ENCODE measurements at places on chromosomes 12 and 14.

GRCh38 chr14:52923902-52924575 is 26.8 kb downstream of the FERMT2 start:
- DNase-seq: no peak

DNA sequence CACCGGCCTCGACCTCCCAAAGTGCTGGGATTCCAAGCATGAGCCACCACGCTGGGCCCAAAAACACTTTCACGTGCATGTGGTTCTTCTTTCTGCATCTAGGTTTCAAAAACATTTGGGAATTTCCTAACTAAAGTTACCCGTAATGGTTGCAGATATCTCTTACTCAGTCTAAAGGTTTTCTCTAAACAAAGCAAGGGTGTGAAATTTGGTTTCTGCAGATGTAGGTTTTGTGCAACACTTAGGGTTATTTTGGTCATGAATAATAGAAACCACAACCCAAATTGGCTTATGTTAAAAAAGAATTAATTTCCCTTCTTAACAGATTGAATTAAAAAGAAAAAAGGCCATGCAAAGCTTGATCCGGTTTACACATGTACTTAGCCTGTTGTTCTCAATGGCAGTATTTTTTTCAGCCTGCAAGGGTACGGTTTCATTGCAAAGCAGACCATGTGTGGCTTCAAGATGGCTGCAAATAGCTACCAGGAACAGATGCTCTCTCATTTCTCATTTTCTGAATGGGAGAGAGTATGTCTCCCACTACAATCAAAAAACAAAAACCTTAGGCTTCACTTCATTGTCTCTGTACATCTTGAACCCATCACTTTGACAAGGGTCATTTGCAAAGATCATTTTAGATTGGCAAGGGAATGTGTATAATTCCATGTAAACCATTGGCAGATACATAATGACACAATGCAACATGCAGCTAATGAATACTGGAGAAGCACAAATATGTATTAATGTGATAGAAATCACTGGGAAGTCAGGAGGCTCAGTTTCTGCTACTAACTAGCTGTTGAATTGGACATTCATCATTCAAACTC is 491.2 kb upstream of the FLRT2 start:
- no peak for DNase-seq

DNA sequence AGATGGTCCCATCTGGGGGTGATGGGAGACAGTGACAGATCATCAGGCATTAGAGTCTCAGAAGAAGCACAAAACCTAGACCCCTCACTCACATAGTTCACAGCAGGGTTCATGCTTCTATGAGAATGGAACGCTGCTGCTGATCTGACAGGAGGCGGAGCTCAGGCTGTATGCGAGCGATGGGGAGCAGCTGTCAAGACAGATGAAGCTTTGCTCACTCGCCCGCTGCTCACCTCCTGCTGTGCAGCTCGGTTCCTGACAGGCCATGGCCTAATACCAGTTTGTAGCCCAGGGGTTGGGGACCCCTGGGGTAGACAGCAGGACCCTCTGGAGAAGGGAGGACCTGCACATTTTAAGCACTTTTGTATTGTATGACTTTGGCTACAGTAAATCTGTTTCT is 111.2 kb downstream of the LGMN start:
- no peak for DNase-seq

DNA sequence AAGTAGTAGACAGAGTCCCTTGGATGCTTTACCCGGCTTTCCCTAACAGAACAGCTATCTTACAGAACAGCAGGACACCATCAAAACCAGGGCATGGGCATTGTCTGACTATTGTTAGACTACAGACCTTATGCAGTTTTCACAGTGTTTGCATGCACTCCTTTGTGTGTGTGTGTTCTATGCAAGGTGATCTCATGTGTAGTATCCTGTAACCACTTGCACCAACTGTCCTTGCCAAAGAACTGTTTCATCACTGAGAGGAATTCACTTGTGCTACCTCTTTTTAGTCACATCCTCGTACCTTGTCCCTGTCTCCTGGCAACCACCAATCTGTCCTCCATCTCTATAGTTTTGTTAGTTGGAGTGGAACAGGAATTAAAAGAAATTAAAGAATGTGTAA is 183.6 kb upstream of the PZP start:
- no peak for DNase-seq

DNA sequence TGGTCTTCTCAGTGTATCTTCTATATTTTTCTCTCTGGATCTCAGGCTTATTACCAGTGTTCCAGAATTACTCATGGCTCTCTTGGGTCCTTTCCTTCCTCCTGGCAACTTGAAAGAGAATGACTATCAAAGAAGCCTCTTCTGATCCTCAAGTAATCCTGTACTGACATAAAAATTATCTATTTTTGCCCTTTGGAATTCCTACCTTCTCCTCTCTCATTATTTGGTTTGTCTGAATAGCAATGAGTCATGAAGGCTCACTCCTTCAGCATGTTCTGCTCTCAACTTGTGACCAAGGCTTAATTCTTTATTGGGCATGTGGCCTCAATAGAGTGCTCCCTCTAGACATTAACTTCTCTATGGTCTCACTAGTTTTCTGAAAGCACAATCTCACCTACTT is 553.6 kb upstream of the ATP2B1 start:
- DNase-seq: no peak

GRCh38 chr14:63204407-63205043 is at the start of gene RHOJ:
Gene RHOJ, plus strand, starts transcription at chr14:63204443. Its CDS starts 427 bp downstream, at chr14:63204870.
- no peak for DNase-seq

DNA sequence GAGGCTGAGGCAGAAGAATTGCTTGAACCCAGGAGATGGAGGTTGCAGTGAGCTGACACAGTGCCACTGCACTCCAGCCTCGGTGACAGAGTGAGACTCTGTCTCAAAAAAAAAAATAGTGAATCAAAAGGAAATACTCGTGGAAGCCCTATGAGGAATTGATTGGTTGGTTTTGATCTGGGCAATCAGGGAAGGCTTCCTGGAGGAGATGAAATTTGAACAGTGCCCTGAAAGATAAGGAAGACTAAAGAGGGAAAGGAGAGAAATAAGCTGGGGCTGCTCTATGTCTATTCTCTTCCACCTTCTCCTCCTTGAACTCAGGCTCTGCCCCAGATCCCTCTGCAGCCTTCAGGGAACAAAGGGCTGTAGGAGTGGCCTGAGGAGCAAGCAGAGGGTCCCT is 54.1 kb downstream of the IRF2BPL start:
- no peak for DNase-seq

GRCh38 chr12:2343681-2344080 is 290.9 kb downstream of the CACNA1C start:
- DNase-seq: no peak

GRCh38 chr14:32201193-32201815 is 541 bp upstream of the RNU6-7 start:
- DNase-seq: no peak

GRCh38 chr14:37116933-37117849 is 55.2 kb downstream of the SLC25A21 start:
- DNase-seq: no peak

DNA sequence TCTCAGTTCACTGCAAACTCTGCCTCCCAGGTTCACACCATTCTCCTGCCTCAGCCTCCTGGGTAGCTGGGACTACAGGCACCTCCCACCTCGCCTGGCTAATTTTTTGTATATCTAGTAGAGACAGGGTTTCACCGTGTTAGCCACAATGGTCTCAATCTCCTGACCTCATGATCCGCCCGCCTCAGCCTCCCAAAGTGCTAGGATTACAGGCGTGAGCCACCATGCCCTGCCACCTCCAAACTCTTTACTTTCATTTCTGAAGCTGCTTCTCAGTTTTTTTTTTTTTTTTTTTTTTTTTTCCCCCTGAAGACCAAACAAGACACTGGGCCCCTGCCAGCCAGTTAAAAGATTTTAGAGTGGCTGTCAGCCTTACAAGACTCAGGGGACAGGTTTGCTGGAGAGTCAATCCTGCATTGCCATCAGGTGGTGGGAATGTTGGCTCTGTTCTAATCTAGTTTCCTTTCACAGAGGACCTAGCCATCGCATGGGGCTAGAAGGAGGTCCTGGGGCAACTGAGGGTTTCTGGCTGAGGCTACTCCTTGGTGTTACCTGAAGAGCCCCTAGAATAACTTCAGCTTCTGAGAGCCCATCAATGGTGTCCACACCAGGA is 37.4 kb upstream of the HIGD1C start:
- no peak for DNase-seq

- DNase-seq: no peak
Observed at GRCh38 chr12:120858306-120859088, 45.7 kb downstream of the SPPL3 start.

- DNase-seq: no peak
Observed at GRCh38 chr14:90781344-90781761, 34.9 kb downstream of the TTC7B start.

DNA sequence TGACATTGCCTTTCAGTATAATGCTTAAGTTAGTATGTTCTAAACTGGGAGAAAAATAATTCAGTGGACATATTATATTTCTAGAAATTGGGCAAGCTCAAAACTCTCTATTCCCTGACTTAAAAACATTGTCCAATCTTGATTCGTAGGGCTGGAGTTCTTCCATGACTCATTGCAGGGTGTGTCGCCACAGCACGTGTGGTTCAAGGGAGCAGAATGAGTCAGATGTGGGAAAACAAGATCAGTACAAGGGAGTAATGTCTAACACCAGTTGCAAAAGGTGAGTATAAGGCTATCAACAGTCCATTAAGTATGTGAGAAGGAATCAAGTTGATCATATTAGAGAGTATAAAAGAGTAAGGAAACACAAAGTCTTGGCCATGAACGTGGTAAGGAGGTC is 887.0 kb downstream of the TMTC2 start:
- DNase-seq: no peak

DNA sequence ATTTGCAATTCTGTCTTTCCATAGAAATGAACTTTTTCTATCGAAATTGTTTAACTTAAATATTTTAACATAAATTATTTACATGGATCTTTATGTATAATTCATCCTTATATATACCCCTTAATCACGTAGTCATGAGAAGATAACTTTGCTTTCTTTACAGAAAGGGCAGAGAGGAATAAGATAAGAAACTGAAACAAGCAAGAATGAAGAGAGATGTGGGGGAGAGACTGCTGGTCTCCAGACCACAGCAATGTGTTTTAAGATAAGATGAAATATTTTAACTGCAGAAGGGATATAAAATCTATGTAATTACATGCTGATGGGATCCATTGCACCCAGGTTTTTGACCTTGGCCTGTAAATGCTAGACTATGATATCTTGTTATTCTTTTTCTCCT is 34.7 kb upstream of the DNM1L start:
- DNase-seq: no peak

GRCh38 chr12:71810921-71811320 is 28.6 kb upstream of the TBC1D15 start:
- DNase-seq: no peak

DNA sequence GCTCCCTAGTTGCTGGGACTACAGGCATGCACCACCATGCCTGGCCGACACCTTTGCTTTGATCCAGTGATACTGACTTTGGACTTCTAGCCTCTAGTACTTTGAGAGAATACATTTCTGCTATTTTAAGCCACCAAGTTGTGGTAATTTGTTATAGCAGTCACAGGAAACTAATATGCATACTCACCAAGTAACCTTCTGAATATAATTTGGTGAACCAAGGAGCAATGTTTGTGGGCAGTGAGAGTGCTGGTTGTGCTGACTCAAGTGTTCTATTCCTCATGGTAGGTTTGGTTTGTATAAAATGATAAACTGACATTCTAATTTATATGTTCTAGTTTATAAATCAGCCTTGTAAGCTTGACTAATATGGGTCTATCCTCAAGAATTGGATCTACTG is 42.4 kb upstream of the MMP19 start:
- DNase-seq: no peak

- DNase-seq: no peak
Observed at GRCh38 chr14:99598774-99599173, 5.2 kb downstream of the CCDC85C start.

GRCh38 chr14:36605506-36605857 is 23.1 kb upstream of the NKX2-8 start:
- no peak for DNase-seq

DNA sequence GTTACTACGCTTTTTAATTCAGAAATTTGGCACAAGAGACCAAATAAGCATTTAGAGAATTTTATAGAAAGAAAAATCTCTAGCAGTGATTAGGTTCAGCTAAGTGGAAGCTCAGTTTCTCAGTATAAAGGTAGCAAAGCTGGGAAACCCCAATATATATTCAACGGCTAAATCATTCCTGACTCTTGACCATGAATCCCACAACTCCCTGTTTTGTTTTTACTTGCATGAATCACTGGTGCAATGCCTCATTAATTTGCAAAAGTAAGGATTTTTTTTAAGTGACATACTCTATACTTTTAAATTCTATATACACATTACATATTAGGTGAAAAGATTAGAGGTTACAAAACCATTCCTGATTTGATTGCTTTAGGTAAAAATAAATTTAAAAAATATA is 74.3 kb upstream of the PLEKHG7 start:
- no peak for DNase-seq

DNA sequence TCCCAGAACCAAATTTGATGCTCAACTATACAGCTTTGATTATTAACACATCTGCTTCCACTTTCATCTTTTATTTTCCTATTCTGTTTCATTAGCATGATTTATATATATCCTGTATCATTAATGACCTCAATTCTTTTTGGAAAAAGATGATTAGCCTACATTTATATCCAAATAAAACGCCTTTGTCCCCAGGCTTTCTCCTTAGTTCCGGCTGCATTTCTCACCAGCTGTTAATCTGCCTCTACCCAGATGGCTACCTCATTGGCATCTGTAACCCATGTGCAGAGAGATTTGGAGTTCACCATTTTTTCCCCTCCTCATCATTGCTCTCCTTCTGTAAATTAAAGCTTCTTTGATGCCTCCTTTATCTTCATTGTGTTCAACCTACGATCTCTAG is 336.8 kb upstream of the RGS6 start:
- no peak for DNase-seq

- no peak for DNase-seq
Observed at GRCh38 chr12:107558816-107559382, 126.7 kb upstream of the PWP1 start.

GRCh38 chr12:92574051-92574783 is 128.6 kb upstream of the PLEKHG7 start:
- DNase-seq: peak; percentile 15

- DNase-seq: no peak
Observed at GRCh38 chr14:93717668-93718320, 70.5 kb downstream of the PRIMA1 start.

DNA sequence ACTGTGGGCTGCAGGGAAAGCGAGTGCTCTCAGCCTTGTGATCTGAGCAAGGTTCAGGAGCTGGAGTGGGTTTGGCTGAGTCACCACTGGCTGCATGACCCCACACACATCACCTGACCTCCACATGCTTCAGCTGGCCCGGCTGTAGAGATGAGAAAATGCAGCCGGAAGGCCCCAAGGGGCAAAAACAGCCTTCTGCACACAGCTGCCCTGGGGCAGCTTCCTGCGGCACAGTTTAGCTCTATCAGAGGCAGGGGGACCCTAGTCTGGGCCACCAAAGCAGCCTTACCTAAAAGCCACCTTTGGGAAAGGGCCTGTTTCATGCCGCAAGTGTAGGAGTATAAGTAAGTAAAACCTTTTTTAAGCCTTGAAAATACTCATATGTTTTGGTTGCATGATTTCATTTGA is 123.3 kb downstream of the SSPN start:
- DNase-seq: no peak

DNA sequence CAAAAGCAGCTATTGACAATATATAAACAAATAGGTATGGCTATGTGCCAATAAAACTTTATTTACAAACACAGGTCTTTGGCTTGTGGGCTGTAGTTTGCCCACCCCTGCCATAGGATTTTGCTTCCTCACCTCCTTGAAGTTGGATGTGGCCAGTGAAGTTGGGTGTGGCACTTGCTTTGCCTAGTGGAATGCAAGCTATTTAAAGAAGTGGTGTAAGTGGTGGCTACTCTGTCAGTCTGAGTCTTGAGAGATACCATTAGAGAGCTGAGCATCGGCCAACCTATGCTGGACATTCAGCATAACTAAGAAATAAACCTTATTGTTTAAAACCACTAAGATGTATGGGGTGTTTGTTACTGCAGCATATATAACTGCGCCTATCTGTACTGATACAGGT is 321.3 kb downstream of the RGS6 start:
- DNase-seq: no peak

Measured in AML-193 (cell line).